ENCODE measurements at places on chromosomes 6 and 20.

- DNase-seq: no peak
Measured at GRCh38 chr6:1202201-1202600, 109.7 kb upstream of the FOXQ1 start.

GRCh38 chr6:129672881-129673631, 36.9 kb downstream of the ARHGAP18 start:
- DNase-seq: no peak

DNA sequence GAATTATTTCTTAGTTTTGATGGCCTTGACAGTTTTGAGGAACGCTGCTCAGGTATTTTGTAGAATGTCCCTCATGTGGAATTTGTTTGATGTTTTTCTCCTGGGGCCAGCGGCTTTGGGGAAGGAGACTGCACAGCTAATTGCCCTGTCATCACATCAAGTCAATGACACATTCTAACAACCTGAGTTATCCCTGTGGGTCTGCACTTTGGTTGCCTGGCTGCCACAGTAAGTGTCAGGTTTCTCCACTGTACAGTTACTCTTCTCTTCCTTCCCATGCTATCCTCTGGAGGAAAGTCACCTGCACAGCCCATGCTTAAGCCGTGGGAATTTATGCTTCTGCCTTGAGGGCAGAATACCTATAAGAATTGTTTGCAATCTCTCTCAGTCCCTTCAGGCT, 1.4 kb upstream of the TREML4 start:
- DNase-seq: no peak

DNA sequence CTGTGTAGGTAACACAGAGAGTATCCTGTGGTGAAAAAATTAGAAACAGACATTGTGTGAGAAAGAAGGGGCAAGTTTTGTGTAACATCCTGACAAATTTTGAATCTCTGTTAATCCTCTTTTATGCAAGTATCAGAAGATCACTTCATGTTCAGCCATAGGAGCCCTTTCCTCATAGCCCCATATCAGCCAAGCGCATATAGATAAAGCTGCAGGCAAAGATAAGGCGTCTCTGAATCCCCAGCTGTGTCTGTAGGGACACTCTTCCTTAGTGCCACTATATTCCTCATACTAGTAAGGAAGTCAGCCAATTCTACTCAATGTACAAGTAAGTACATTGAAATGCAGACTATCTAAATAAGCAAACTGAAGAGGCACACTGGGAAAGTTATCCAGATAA, 22.3 kb downstream of the HTR1E start:
- no peak for DNase-seq

GRCh38 chr6:14660806-14661579, 543.4 kb downstream of the CD83 start:
- no peak for DNase-seq

GRCh38 chr20:15287329-15287728, 949.9 kb upstream of the FLRT3 start:
- no peak for DNase-seq

DNA sequence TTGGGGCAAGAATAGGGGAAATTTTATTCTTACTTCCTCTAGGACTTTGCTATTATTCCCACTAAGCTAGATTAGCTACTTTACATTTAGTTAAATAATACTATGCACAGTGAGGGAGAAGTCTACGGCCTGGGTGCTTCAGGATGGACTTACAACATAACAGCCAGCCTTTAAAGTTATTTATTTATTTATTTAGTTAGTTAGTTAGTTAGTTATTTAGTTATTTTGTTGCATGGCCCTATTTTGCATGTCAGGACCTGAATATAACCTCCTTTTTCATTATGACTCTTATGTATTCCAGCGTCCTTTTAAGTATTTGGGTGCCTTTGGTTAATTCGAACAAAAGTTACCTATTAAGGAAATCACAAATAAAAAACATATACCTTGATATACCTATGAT, 238.7 kb downstream of the EYS start:
- no peak for DNase-seq

DNA sequence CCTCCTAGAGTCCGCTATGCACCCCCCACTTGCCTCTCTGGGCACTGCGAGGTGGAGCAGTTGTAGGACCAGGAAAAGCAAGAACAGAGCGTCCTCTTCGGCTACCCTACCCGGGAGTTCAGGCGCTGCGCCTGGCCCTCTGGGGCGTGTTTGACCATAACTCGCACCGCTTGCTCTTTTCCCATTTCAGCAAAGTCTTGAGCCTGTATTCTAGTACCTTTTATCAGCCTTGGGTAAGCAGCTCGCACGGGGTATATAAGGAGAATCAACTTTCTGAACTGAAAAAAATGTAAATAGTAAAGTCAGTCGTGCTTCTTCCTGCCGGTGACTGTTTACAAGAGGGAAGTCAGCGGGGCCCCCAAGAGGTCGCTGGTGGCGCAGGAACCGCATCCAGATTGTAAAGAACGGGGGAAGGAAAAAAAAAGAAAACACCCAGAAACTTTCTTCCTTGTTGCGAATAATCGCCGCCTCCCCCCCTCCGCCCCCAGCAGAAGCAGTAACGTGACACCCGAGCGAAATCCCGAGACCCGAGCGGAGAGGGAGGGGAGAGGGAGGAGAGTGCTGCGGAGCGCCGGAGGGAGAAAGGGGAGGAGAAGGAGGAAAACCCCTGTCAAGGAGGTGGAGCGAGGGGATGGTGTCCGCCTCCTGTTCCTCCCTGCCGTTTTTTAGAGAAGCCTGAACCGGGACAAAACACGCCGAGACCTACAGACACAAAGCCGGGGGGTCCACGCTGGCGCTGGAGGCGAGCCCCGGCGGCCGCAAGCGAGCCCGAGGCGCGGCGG, at the start of gene UST:
UST (plus strand) TSS at position 668 of the 782 bp plus-strand sequence. CDS start 401 bp downstream, outside the sequence.
- peak; percentile 44 for DNase-seq

- no peak for DNase-seq
Measured at GRCh38 chr20:50810063-50810462, 15.2 kb downstream of the BCAS4 start.

DNA sequence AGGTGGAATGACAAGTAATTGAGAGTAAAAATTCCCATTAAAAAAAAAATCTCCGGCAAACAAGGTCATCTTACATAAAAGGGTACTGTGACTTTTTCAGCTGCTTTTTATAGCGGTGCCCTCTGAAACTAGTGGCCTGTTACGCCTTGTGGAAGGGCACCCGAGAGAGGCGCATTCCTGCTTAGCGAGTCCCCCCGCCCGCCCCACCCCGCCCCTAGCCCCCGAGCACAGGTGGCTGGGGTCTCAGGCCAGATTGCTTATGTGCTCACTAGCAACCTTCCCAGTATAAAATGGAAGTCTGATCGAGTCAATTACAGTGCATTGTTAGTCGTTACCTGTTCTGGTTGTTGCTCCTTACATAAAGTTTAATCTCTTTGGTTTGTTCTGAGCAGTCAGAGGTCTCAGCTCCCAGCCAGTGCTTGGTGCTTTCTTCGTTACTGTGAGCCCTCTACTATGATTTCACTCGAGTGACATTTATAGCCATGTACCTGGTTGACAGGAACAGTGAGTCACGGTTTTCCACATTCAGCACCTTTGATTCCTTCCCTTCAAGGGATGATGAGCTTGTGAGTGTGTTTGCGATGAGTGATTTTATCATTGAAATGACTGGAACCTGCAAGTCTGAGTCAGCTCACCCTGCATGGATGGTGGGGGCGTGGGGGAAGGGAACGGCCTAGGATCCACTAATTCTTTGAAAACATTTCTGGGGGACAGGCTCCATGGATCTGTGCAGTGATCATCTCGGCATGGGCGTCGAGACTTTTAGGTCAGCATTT, 47.6 kb downstream of the ZDHHC14 start:
- no peak for DNase-seq

- DNase-seq: no peak
Measured at GRCh38 chr6:146847426-146847825, 248.7 kb downstream of the ADGB start.

DNA sequence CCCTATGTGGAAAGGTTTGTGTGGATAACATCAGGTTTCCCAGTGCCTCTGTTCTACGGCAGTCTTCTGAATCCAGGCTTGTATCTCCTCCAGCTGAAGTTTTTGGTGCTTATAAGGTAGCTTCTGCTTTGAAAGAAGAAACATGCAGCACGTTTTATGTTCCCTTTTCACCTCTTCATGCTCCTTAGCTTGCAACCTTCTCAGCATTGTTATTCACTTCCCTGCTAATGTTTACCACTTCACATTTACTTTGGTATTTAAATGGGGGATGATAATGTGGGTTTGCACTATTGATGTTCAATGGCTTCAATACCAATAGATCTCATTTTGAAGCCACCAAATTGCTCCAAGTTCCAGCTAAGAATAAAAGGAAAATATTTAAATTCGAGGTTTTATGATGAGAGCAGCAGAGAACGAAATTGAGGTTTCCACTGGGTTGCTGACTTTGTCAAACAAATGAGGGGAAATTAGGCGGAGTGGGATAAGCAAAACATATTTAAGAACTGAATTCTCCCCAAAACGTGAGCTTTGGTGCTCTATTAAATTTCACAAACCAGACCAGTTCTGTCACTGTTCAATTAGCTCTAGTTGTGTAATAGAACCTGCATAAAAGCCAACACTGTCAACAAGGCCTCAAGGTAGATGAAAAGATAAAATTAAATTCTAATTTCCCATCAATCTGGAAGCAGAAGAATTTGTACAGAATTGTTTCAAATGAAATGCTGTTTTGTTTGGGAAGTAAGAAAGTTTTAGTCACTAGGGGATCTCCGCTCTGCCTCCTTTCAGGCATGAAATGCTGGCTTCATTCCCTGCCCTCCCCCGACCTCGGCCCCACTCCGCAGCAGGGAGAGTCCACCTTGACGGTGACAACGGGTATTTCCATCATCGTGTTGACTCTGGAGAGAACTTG, 1.4 kb downstream of the IL22RA2 start:
- DNase-seq: no peak

DNA sequence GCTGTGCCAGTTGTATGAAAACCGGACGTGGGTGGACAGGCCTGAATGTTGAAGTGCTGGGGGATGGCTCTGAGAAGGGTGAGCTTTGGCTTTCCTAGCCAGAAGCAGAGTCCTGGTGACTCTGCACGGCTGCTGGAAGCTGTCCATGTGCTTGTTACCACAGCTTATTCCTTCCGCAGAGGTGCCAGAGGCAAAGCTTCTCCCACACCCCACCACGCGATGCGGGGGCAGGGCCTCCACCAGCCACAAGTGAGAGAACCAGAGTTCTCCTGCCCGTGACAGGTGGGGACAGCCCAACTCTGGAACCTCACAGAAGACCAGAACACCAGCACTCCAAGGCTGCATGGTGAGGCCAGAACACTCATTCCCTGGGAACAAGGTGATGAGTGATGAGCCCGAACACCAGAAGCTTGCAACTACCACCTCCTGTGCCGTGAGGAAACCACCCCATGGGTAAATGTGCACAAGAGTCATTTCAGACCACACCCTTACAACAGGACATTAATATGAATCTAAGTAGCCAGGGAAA, 36.7 kb downstream of the JAG1 start:
- DNase-seq: no peak

DNA sequence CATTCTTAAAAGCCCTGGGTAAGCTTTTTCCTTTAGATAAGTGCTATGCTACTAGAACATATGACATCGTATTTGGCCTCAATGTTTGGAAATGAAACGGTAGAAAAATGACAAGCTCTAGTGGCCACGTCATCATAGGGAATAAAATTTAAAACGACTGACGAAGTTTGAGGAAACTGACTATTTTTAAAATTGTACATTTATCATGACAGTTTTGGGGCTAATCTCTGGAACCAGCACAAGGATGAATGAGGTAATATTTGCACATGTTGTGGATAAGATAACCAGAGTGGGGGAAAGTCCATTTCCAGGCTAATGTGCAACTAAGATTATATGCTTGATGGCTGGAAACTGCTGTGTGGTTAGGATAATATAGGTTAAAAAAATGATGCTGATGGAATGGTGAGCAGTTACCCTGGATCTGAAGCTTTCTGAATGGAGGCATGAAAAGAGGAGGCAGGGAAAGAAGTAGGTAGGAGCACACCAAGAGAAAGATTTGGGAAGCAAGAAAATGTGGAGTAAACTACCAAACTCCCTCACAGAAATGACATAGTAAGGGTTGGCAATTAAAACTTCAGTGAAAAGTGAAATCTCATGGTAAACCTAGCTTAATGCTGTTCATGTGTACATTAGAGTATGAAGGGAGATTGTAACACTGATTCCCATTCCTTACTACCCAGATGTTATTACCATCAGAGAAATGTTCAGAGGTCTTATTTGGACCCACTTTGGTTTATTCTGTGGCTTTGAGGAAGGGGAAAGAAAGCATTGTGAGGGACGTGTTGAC, 42.7 kb upstream of the CEP162 start:
- no peak for DNase-seq

- DNase-seq: no peak
Measured at GRCh38 chr20:22701679-22702308, 117.4 kb upstream of the FOXA2 start.

GRCh38 chr6:140156131-140156530, 781.7 kb upstream of the CITED2 start:
- no peak for DNase-seq

DNA sequence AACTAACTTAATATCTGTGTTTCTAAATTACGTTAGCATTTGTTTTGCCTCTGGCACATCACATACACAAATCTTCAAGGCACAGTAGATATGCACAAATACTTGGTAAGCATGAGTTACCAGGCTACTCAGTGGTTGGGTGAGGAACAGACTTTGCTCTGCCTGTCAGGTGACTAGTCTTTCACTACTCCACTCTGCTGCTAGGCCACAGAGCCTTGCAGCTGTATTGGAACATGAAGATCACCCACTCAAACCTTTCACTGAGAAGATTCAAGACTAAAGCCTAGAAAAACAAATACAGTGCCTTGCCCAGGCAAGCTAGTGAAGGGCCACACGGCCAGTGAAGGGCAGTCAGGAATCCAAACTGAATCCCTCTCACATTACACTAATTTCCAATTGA, 47.0 kb downstream of the DTNBP1 start:
- no peak for DNase-seq

DNA sequence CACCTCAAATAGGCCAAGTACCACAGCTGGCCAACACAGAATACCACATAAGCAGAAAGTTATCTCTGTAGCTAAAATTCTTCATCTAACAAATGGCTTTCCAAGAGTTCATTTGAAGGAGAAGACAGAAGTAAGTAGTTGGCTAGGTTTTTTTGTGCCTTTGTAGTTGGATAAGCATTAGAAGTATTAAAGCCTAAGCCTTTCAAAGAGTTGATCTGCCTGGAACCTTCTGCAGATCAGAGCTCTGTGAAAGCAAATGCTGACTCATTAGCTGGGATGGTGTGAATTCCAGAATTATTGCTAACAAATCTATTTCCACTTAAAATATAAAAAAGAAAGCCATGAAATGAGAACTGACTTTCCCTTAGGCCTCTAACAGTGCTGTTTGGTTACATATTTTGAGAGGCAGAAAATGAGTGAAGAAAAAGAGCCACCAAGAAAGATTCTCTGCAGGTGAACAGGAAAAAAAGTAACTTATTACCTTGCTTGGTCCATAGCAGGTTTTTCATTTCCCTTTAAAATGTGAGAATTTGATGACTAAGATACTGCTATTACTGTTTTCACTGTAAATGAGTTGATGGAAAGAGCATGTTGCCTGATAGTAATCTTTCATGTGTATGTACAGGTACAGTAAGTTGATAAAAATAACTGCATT, 763.2 kb upstream of the FLRT3 start:
- no peak for DNase-seq
